Epithelial cell of esophagus (primary cell): ENCODE measurements at places on chromosomes 5 and 9.
A peak's percentile ranks its signal among the peaks of the same experiment; 100 is the strongest.

- DNase-seq, result no peak
These were observed 74.4 kb downstream of the TRIO start for GRCh38 chr5:14217587-14217986.

DNA sequence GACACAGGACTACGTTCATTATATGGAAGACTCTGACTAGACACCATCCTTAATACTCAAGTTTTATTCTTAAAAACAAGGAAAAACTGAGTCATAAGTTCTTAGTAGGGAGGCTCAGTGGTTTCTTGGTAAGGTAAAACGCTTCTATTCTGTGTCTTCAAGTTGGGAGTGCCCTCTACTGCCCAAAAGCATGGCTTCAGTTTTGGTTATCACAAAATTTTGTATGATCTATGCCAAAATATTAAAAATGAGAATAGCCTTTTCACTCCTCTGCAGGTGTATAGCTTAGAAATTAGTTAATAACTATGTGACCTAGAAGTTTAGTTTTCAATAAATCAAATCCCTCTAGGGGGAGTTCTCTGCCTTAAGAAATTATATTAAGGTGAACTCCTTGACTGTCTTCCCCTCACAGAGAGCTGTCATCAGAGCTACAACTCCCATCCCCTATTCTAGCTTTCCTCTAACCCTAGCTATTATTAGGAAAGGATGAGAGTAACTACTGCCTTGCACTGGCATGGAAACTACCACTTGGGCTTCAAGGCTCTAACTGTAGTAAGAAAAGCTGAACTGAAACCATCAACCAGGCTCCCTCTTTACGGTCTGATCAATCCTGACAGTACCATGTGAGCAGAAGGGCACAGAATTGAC, 189.7 kb downstream of the GNAQ start:
- no peak for DNase-seq

- no peak for DNase-seq
These were observed 14.9 kb downstream of the GAPT start for GRCh38 chr5:58505971-58506640.

DNA sequence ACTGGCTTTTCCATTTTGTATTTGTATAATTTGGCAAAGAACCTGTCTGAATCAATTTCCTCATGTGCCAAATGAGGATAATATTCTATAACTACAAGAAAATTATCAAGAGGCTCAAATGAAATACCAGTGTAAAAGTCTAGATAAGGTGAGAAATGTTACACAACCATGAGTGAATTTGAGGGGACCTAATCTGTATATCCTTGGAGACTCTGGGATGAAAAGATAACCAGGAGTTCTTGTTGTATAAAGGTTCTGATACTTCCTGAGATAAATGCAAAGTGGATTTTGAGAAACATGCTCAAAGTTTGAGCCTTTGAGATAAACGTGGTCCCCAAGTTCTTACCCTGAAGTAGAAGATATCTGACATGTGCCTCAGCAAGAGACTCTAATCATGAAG, 120.3 kb upstream of the SLC12A2 start:
- DNase-seq, result no peak

DNA sequence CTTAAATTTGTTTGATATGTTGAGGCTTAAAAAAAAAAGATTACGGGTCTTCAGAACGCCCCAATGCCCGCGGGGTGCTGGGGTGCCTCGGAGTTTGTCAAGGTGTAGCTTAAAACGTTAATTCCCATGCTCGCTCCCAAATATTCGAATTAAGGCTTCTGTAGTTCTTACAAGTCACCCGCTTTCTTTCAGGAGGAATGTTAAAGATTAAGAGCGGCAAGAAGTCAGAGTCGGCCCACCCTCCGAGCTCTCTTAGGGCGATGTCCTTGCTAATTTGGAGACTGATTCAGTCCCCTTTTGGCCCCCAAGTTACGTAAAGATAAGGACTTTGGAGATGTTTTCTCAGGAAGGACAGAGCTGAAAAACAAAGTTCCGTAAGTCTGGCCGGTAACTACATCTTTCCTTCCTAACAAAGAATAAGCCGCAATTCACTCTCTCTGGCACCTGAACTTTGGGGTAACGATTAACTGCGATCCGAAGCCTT, 746 bp upstream of the NPM1 start:
- peak; percentile 8 for DNase-seq

GRCh38 chr5:68336200-68336599, 120.6 kb downstream of the PIK3R1 start:
- no peak for DNase-seq

- peak; percentile 86 for DNase-seq
These were observed 21.1 kb upstream of the LVRN start for GRCh38 chr5:115941051-115941675.

DNA sequence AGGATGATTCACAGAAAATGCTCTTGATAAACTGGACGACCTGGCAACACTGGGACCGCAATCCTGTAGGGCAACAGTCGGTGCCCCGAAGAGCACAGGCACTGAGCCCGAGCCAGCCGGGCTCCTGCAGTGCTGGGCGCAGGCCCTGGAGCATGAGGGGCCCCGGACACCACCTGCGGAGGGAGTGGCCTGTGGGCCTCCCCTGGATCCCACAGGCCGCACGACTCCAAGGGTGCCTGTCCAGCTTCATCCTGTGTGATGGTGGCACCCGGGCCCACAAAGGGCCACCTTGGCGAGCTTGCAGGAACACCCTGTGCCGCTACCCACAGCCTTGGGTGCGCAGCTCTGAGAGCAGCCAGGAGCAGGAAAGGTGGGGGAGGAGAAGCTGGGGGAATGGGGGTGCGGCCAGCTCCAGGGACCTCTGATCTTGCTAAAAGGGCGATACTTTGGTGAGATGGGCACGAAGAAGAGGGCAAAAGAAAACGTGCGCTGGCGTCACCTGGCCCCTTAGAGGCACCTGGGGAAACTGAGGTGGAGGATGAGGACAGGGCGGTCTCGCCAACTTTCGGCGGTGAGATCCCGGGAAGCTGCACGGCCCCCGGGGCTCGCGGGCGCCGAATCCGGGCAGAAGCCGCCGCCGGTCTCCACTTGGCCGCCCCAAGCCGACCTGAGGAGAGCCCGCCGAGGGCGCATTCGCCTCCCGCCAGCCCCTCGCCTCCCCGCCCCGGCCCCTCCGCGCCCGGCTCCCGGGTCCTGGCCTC, 722 bp downstream of the TBC1D9B start:
- peak; percentile 42 for DNase-seq

GRCh38 chr5:5288201-5288600, 134.3 kb upstream of the ICE1 start:
- peak; percentile 36 for DNase-seq

- DNase-seq, result peak; percentile 88
These were observed 47.8 kb upstream of the TGFBR1 start for GRCh38 chr9:99056886-99057664.

DNA sequence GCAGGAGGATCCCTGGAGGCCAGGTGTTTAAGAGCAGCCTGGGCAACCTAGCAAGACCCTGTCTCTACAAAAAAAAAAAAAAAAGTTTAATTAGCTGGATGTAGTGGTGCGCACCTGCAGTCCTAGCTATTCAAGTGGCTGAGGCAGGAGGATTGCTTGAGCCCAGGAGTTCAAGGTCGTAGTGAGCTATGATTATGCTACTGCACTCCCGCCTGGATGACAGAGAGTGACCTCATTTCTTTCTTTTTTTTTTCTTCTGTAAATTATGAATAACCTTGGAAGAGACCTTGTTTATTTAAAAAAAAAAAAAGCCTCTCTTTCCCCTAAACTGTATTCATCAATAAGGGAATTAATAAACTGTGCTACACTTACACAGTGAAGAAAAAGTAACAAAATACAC, 43.6 kb upstream of the SLC30A5 start:
- DNase-seq, result no peak

- DNase-seq, result peak; percentile 46
These were observed 53.8 kb downstream of the CDC14B start for GRCh38 chr9:96565671-96566497.

GRCh38 chr5:166342402-166342801, 1949.0 kb upstream of the WWC1 start:
- no peak for DNase-seq
